ENCODE measurements at places on chromosomes 2 and 18.

DNA sequence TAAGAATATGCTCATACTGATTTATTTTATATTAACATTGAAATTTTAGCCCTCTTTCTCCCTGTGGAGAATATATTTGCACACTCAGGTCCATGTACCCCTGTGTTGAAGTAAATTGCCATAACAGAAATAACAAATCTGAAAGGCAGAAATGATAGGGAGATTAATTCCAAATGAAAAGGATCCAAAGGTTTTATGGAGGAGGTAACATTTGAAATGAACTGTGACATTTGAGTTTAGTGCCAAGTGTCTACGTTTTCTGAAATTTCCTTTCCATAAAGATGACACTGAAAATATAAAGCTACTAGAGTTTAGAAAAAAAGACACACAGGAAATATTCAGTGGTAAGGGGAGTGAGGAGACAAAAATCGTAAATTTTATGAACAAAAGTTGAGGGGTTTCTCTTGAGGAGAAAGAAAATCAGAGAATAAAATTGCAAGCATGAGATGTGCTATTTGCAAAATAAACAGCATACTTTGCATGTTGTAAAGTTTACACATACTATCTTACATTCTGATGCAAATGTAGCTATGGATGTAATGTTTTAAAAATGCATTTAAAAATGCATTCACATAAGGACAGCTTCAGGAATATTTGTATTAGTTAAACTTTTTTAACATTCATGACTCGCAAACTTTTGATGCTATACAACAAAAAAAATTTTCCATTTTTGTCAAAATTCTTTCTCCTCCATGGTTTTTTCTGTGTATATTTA lies 69.5 kb downstream of the BAZ2B start:
- DNase-seq, result no peak

GRCh38 chr2:28451793-28452533 lies 43.9 kb upstream of the PLB1 start:
- no peak for DNase-seq

- no peak for DNase-seq
Observed at GRCh38 chr2:162014751-162015150, 59.3 kb downstream of the DPP4 start.

DNA sequence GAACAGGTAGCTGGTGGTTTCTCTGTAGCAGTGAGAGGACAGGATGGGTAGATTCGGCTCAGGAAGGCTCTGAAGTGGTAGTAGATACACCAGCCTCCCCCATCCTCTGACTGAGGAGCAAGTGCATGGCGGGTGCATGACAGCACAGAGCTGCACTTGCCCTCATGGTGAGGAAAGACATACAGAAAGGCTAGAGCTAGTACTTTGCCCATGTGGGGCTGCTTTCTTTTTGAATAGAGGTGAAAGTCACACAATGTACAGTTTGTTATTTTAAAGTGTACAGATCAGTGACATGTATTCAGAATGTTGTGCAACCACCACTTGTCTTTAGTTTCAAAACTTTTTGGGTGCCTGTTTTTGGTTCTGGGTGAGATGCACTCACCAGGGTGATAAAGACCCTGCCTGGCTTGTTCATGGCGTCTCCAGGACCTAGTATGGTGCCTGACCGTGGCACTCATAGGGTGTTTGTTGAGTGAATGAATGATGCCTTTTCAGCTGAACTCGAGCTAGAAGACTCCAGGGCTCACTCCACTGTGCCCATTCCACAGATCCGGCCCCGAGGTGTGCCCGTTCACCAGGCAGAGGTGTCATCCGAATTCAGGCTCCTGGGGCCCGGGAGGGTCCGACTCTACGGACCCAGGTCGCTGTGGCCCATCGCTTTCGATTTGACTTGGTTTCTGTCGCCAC lies 421 bp upstream of the VAMP5 start:
- DNase-seq, result no peak

GRCh38 chr2:32960647-32961403 lies 14.1 kb downstream of the LTBP1 start:
- no peak for DNase-seq

GRCh38 chr2:157325786-157326185 lies at the start of gene ERMN:
Gene ERMN, minus strand, starts transcription at chr2:157325824. Its CDS starts 182 bp downstream, at chr2:157325642.
- no peak for DNase-seq

GRCh38 chr2:201855356-201855755 lies 49.0 kb downstream of the CDK15 start:
- no peak for DNase-seq

DNA sequence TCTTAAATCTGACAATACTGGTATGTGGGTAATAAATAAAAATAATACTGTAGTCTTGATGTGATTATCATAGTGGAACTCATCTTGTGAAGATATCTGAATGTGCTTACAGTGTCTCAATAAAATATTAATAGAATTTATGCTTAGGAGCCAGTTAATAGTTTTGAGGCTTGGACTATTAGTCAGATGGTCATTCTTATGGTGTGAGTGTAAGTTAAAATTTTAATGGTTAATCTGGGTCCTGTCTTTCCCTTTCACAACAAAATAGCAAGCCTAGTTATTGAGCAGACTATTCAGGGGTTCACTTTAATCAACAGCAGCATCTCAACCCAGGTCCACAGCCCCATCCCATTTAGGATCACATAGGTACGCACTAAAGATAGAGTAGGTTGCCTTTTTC lies 138.9 kb downstream of the HAUS1 start:
- no peak for DNase-seq

- no peak for DNase-seq
Observed at GRCh38 chr2:143581134-143581533, 451.9 kb downstream of the ARHGAP15 start.

DNA sequence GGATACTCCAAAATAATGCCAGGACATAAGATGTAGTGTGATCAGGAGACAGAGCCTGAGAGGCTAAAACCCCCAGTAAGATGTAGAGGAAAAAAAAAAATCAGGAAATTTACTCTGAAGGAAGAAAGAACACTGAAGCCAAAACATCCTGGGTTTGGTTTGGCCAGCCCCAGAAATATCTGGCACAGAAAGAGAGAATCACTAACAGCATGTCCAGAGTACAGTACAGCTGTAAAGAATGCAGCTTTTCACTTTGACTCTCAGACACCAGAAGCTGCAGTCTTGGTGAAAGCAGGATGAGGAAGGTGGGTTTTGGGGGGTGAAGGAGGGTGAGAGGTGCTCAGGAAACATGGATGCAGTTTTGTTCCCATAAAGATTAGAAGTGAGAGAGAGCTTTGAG lies 1577.7 kb upstream of the ACVR2A start:
- DNase-seq, result no peak

DNA sequence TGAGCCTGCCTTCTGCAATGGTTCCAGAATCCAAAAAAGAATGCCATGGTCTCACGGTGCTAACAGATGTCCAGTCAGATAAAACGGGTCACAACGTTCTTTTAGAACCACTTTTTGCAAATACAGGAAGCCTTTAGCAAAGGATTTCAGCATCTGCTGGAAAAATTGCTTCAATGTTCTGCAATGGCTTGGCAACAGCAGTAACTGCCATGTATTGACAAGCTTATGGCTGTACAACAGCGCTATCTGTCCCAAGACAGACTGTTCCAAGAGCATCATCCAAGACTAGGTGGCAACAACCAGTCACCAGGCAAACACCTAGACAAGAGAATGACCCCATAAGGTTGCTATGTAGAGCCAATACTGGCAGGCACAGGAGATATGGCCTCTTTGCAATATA lies 37.6 kb upstream of the RIOK3 start:
- DNase-seq, result no peak

DNA sequence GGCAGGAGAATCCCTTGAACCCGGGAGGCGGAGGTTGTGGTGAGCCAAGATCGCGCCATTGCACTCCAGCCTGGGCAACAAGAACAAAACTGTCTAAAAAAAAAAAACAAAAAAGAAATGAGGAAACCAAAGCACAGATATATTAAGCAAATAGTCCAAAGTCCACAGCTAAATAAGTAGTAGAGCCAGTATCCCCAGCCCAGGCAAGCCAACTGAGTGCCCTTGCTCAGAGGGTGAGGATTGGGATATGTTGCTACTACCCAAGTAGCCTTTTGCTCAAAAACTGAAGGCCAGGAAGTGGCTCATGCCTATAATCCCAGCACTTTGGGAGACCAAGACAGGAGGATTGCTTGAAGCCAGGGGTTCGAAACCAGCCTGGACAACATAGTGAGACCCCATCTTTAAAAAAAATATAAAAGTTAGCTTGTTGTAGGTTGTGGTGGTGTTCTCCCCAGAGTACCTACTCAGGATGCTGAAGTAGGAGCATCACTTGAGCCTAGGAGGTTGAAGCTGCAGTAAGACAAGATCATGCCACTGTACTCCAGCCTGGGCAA lies 5.4 kb downstream of the CFAP36 start:
- DNase-seq, result no peak

DNA sequence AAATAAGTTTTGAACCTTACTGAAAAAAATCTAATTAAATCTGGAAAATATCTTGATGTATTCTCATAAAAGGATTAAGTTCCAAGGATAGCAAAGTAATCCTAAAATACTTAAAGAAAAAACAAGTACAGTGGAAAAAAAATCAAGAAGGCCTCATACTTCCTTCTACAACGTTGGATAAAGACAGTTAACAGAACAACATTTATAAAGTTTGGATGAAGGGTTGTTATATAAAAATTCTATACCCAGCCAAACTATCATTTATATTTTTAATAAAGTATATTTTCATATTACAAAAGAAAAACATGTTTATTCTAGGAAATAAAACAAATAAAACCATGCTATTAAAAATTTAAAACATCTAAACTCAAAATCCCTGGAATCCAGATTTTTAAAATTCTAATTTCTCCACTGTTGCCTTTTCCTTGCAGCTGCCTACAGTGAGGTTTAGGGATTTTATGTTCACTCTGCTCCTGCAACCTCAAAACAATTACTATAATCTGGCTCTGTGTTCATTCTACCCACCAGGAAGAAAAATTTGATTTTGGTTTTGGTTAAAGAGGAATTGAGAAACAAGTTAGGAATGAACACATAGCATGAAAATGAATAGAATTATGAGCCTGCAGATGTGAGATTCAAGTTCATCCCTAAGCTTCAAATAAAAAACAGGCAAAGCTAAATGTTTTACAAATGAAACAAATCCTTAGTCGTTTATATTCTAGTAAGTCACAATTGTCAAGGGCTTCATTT lies 142.8 kb downstream of the LPIN1 start:
- no peak for DNase-seq

GRCh38 chr2:64700133-64700809 lies 46.6 kb upstream of the SERTAD2 start:
- no peak for DNase-seq

DNA sequence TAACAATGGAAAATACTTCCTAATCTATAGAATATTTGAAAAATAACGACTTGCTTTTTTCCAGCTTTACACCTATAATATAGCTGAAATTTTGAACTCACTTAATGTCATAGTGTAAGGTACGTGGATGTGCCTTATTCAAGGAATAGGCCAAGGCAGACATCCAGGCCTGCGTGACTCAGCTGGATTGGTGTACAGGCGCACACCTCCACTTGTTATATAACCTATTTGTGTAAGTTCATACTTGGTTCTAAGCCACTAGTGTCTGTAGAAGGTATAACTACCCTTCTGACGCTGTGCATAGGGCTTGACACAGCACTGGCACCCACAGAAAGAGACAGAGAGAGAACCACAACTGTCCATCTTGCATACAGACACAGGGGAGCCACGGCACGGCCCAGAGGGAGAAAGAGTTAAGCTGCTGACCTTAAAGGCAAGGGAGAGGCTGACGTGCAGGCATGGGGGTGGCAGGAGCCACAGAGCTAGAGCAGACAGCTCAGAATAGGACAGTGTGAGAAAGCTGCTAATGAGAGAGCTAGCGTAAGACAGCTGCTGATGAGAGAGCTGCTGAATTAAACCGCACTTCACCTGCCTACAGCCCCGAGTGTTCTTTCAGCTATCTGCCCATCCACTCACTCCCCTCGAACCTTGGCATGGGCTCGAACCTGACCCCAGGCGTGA lies 16.1 kb downstream of the CCDC178 start:
- no peak for DNase-seq

- DNase-seq, result no peak
Observed at GRCh38 chr18:41096504-41096903, 858.5 kb upstream of the PIK3C3 start.

GRCh38 chr2:195094330-195094729 lies 562.7 kb upstream of the SLC39A10 start:
- DNase-seq, result no peak

DNA sequence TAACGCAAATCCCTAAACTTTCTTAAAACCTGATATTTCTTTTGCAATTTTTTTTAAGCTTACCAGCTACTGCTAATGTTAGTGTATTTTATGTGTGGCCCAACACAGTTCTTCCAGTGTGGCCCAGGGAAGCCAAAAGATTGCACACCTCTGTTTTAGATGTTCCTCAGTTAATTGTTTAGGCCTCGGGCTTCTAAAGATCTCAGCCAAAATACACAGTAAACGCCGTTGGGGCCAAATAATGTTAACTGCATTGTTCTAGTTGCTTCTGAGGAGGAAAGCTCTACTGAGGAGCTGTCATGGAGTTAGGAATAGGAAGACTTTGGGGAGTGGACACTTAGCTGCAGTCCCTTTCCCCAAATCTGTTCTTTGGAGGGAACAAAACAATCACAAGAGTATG lies 2.0 kb downstream of the HSPE1 start:
- DNase-seq, result no peak

DNA sequence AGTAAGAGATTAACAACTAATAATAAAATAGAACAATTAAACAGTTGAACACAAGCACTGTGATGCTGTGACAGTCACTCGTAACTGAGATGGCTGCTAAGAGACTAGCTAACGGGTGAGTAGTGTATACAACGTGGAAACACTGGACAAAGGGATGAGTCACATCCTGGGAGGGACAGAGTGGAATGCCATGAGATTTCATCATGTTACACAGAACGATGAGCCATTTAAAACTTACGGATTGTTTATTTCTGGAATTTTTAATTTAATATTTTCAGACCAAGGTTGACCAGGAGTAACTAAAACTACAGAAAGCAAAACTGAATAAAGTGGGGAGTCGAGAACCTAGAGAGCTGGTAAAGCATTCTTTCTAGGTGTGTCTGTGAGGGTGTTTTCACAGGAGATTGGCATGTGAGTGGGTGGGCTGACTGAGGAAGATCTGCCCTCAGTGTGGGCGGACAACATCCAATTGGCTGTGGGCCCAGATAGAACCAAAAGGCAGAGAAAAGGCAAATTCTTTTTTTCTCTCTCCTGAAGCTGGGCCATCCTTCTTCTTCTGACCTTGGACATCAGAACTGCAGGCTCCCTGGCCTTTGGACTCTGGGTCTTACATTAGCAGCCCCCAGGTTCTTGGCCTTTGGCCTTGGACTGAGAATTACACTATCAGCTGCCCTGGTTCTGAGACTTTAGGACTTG lies 14.6 kb downstream of the TMSB10 start:
- no peak for DNase-seq

DNA sequence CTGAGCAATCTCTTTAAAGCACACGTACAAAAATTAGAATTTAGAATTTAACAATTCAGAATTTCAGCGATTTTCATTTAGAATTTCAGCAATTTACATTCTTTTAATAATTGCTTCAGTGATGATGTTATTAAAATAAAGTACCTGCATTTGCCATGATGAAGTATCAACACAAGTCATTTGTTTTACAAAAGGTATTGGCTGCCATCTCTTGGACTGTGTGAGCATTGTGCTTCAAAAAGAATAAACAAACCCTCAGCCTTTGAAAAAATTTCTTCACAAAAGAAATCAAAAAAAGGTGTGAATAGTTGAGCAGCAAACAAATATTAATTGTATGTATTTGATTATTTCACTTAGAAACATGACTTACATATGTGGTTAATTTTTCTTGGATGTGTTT lies 27.1 kb upstream of the ZC3H15 start:
- DNase-seq, result no peak

GRCh38 chr2:241692448-241692847 lies 5.8 kb upstream of the DTYMK start:
- no peak for DNase-seq

- DNase-seq, result no peak
Observed at GRCh38 chr2:223613017-223613950, 11.1 kb upstream of the SCG2 start.
